ENCODE measurements at places on chromosomes 2 and 18.

GRCh38 chr2:6769346-6769745 lies 96.4 kb downstream of the CMPK2 start:
- DNase-seq = no peak

DNA sequence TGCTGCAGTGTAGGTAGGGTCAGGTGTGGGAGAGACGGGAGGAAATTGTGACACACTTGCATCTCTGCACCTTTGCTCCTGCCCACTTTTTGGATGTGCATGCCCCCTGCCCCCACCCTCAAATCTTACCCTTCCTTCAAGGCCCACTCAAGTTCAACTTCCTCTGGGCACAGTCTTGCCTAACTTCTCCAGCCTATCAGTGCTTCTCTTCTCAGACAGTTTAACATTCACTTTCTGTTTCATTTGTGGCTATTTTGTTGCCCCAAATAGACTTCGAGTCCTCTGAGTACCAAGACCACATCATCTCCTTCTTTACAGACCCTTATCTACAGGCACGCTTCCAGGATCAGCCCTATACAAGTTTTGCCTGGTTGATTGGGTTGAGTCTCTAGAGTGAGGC lies 2.7 kb downstream of the ST8SIA5 start:
- DNase-seq = no peak

GRCh38 chr2:241340631-241341163 lies 15.4 kb upstream of the FARP2 start:
- DNase-seq = no peak

GRCh38 chr2:143399631-143400069 lies 270.4 kb downstream of the ARHGAP15 start:
- DNase-seq = no peak

GRCh38 chr18:46054956-46055837 lies 16.9 kb downstream of the PSTPIP2 start:
- DNase-seq = no peak

DNA sequence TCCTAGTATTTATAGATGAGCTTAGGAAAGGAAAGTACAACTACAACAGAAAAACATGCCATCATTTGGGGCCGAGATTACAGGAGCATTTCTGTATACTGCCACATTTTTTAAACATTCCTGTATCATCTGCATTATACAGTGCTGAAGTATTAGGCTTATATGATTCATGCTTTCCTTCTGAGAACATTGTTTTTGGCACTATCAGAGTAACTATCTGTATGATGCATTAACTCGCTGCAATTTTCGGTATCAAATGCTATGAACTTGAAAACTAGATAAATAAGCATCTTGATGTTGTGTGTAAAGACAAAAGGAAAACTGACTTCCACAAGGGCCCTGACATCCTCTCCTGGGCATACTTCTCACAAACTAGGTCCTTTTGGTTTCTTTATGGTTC lies 102.0 kb downstream of the RIT2 start:
- DNase-seq = peak; percentile 78

- DNase-seq = no peak
These were observed 444 bp upstream of the MMADHC start for GRCh38 chr2:149587950-149588487.

DNA sequence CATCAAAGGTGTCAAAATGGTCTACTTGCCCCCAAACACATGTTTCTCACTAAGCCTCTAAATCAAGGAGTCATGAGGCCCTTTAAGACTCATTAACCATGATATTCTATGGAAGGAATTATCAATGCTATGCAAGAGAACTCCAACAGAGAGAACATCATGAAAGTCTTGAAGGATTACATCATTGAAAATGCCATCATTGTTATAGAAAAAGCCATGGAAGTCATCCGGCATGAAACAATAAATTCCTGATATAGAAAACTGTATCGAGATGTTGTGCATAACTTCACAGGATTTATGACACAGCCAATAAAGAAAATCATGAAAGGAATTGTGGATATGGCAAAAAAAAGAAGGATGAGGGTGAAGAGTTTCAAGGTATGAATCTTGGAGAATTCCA lies 1363.6 kb upstream of the CDH2 start:
- no peak for DNase-seq

GRCh38 chr18:79580498-79581171 lies 99.0 kb upstream of the CTDP1 start:
- DNase-seq = no peak
